Activated CD4-positive, CD25-positive, alpha-beta regulatory T cell (primary cell): ENCODE measurements at places on chromosomes 6 and 20.

DNA sequence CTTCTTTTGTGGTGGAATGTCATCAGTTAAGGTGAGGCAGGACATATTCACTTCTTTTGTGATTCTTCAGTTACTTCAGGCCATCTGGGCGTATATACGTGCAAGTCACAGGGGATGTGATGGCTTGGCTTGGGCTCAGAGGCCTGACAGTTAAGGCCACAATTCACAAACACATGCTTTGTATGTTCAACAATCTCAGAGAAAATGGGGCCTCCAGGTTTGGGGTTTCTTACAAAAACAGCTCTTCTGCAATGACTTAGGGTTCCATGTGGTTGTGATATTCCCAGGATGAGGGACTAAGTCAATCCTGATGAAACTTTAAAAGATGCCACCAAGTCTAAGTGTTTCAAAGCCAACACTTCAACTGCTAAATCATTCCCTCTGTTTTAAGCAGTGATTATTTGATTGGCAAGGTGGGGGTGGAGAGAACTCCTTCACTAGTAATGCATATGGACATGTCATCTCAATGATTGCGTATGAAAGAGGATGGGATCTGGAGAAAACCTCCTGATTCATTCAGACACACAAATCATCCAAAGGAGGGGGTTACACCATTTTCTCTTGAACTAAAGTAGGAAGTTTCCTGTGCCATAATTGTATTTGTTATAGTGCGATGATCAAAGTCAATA is 41.7 kb upstream of the HEY2 start:
- no peak for DNase-seq

DNA sequence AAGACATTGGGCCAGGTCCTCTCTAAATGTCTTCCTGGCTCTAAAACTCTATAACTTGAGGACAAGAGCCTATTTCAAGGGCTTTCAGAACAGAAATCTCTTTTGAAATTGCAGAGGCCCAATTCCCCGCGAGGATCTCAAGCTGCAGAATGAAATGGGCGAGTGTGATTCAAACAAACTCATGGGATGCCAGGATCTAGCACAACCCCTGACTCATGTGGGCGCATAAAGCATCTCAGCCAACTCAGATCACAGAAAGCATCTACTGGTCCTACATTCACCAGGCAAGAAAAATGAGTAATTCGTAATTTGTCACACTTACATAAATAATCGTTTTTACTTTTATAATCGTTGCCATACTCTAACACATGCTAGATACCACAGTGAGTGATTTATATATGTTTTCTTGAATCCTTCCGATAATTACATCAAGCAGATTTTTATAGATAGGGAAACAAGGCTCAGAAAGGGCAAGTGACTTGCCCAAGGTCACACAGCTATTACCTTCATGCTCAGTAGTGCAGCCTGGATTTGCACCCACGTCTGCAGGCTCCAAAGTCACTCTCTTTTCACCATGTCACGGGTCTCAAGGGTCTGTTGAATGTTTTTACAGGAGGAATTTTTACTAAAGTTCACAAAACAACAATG is 26.2 kb downstream of the FOXF2 start:
- no peak for DNase-seq

- no peak for DNase-seq
Measured at GRCh38 chr6:153959276-153959675, 79.8 kb upstream of the OPRM1 start.

GRCh38 chr6:46590765-46591164 is 61.9 kb downstream of the CYP39A1 start:
- no peak for DNase-seq

GRCh38 chr20:21693322-21693721 is 12.1 kb upstream of the PAX1 start:
- DNase-seq = no peak

DNA sequence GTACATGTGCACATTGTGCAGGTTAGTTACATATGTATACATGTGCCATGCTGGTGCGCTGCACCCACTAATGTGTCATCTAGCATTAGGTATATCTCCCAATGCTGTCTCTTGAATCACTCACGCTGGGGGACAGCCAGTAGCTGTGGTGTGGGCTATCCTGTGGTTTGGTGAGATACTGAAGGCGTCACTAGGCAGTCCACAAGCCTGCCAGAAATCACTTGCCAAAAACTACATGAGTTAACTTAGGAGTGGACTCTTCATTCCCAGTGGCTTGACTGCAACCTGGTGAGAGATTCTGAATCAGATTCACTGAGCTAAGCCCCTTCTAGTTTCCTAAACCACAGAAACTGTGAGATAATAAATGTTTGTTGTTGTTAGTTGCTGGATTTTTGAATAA is 191.3 kb downstream of the TSHZ2 start:
- DNase-seq = no peak

- DNase-seq = no peak
Measured at GRCh38 chr6:150290429-150290828, 78.4 kb upstream of the IYD start.

DNA sequence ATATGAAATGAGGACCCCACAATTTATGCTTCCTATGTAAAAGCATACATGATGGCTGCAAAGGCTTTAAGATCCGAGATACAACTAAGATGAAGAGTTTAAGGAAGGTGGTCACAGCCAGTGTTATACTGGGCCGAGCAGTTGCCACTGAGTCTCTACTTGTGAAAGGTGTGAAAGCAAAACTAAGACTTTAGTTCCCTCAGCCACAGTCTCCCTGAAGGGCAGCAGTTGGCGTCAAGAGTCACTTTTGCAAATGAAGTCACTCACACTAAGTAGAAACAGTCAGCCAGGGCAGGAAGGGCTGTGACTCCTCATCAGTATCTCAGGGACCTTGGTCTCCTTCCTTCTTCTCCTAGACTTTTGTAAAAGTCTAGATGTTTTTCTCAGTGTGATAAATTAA is 191.6 kb upstream of the MCHR2 start:
- no peak for DNase-seq

DNA sequence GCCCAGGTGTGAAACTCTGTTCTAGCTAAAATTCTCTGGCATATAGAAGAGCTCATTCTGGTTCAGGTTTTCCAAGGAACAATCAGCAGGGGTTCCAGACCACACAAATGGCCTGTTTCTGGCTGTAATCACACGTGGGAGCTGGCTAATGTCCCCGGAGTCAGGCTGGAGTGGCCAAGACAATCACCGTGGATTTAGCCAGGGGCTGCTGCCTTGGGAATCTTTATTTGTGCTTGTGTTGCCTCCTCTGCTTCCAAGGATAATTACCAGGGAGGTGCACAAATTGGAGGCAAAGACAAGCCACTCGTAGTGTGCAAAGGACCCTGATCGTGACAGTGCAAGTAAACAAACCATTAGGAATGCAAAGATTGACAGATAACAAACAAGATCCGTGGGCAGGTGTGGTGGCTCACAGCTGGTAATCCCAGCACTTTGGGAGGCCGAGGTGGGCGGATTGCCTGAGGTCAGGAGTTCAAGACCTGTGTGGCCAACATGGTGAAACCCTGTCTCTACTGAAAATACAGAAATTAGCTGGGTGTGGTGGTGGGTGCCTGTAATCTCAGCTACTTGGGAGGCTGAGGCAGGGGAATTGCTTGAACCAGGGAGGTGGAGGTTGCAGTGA is 77.3 kb downstream of the KCNB1 start:
- DNase-seq = no peak

DNA sequence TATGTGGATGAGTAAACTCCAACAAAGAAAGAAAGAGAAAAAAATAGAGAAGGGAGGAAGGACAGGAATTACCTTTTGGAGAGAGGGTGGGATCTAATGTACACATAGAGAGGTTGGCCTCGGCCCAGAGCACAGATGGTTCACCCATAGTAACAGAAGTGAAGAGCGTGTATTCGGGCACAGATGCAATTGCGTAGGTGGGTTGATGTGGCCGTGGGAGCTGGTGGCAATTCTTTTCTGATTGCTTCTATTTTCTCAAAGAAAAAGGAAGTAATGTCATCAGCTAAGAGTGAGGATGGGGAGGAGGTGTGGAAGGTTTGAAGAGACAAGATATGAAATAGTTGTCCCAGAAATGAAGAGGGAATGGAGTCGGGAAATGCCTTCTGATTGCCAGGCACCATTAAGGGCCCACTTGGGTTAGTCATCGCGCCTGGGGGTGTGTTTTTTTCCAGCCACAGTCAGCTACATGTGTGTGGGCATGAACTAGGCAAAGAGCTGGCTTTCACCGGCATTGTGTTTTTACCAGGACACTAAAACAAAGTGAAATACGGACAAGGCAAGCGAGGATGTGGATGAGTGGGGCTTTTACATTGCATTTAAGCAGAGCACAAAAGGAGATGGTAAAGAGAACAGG is 158.7 kb downstream of the SYNE1 start:
- no peak for DNase-seq

GRCh38 chr20:39897781-39898466 is 791.1 kb downstream of the MAFB start:
- DNase-seq = no peak

DNA sequence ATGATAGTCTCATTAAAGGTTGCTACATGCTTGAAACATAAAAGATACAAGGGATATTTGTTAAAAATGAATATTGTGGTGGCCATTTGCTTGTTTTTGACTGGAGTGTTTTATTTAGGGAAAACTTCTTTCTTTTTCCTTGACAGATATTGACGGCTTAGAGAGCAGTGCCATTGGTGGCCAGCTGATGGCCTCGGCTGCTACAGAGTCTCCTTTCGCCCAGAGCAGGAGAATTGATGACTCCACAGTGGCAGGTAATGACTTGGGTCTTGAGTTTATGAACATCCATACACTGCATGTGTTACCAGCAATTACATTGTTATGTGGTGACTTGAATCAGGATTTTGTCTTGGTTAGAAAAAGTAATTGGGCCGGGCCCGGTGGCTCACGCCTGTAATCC is 67.5 kb upstream of the PBOV1 start:
- no peak for DNase-seq

DNA sequence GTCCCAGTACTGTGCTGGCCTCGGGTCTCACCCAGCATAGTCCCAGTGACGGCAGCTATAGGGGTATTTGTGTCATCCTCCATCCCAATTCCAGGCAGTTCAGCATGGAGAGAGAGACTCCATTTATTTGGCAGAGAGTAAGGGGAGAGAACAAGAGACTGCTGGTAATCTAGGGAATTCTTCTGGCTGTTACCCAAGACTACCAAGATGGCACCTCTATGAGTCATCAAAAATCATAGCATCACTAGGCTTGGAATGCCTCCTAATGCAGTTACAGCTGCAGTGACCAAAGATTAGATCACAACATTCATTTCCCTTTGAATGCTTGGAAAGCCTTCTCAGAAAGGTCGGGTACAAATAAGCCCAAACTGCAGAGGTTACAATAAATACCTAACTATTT is 660.4 kb upstream of the FLRT3 start:
- DNase-seq = no peak

- DNase-seq = no peak
Measured at GRCh38 chr20:8305449-8305978, 173.4 kb downstream of the PLCB1 start.

GRCh38 chr6:39929039-39929732 is 5.1 kb downstream of the MOCS1 start:
- no peak for DNase-seq

DNA sequence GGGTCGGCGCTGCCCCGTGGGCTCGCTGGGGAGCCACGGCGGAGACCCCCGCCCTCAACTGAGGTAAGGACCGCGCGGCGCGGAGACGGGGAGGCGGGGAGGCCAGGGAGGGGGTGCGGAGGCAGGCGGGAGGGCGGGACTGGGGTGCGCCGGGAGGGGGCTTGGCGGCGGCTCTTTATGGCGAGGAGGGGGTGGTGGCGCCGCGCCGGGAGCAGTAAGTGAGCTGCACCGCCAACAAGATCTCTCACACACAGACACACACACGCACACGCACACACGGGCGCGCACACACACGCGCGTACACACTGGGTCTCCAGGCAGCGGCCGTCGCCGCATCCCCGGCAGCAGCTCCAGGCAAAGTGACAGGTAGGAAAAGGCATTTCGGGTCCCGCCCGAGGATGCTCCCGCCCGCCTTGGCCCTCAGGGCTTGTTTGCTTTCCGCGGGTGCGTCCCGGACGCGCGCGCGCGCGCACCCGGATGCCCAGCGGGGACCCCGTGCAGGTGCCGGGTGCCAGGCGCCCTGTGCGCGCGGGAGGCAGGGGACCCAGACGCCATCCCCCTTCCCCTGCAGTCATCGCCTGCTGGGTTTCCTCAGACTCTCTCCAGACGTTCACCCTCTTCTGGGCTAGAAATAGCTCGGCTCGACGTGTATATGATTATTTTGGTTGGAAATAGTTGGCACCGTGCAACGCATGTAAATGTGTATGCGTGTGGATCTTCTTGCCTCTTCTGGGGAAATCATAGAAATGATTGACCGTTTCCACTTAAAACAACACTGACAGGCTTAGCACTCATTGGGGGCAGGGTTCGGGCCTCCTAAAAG is at the start of gene PLCB4:
PLCB4 (plus strand) TSS at position 247 of the 823 bp plus-strand sequence. CDS start 238,728 bp downstream, outside the sequence.
- no peak for DNase-seq

DNA sequence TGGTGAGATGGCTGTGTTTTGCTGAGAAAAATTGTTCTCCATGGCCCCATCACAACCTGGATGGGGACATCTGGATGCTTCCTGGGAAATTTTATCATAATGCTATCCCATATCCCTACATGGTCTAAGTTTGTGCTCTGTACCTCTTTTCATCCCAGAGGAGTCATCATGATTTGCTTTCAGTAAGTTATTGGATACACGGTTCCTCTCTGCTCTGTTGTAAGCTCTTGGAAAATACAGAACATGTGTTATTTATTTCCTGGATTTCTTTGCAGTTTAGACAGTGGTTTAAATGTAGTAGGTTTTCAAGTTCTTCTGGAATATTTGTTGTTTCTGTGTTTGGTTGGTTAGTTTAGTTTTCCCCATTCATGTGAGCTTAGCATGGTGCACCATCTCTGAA is 129.2 kb upstream of the ECI2 start:
- no peak for DNase-seq

GRCh38 chr6:160881148-160881808 is 110.3 kb upstream of the MAP3K4 start:
- no peak for DNase-seq
